ENCODE measurements at places on chromosomes 6 and 20.

DNA sequence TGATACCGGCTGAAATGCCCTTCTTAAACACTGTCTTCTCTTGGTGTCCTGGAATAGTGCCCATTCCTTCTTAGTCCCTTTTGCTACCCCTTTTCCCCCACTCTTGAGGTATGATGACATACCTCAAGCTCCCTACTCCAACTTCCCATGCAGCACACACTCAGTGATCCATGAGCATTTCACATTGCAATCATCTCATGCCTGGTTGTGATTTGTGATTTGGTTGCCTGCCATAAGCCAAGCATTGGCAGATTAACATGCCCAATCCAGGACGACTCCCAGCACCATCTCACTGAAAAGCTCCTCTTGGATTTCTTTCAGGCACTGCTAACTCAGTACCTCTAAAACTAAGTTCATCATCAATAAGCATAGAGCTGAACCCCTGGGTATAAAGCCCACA, 14.7 kb upstream of the PTPRA start:
- DNase-seq, result no peak
- H3K27me3 ChIP-seq, result no peaks in the 10 kb centered on the region
- H3K27ac ChIP-seq, result no peak overlapping the region
- H3K4me1 ChIP-seq, result peaks cover 3% of the 10 kb centered on the region
- no peak overlapping the region for H3K4me3 ChIP-seq
- peaks cover 33% of the 10 kb centered on the region for H3K36me3 ChIP-seq

DNA sequence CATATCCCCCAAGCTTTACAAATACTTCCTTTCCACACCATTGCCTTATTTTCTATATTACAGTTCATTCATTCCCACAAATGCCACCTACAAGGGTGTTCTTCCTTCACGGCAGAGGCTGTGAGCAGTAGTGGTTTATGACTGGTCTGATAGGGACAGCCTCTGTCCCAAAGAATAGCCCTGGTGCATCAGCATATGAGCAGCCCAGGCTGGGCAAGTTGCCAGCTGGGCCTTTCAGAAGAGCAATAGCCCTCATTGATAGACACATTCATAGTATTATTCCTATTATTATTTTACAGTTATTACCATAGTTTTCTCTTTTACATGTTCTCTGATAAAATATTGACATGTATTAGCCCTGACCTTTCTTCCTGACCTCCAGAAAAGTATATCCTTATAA, 149.9 kb downstream of the MMS22L start:
- DNase-seq, result no peak
- no peaks in the 10 kb centered on the region for H3K27me3 ChIP-seq
- H3K36me3 ChIP-seq, result no peaks in the 10 kb centered on the region
- H3K4me3 ChIP-seq, result no peak overlapping the region

DNA sequence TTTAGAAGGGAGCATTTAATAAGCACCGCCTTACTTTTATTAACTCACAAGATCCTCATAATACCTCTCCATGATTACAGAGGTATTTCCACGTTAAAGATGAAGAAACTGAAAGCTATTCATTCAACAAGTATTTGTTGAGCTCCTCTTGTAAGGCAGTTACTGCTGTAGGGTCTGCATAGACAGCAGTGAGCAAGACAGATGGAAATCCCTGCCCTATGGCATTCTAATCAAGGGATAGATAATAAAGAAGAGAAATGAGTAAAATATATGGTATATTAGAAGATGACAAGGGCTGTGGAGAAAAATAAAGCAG, 77.8 kb upstream of the CTNNBL1 start:
- no peaks in the 10 kb centered on the region for H3K4me1 ChIP-seq
- H3K4me3 ChIP-seq, result no peak overlapping the region
- peaks cover 53% of the 10 kb centered on the region for H3K27me3 ChIP-seq
- no peaks in the 10 kb centered on the region for H3K36me3 ChIP-seq
- peak; percentile 1 for DNase-seq

DNA sequence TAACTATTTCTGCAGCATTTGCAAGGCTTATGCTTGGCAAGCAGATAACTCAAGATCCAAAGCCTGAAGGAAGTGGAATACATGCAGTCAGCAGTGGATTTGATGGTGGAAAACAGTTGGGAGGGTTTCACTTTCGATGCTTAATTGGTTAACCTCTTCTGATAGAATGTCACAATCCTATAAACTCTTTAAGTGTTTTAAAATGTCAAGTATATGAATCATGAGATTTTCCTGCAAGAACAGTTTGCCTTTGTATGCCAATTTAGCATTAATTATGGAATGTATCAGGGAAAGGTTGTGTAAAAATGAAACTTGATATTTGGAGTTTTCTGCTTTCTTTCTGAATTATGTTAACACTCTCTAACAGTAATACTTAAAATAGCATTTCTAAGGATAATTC, 36.6 kb downstream of the NKX2-4 start:
- H3K4me1 ChIP-seq, result peaks cover 1% of the 10 kb centered on the region
- no peak overlapping the region for H3K4me3 ChIP-seq
- H3K36me3 ChIP-seq, result peaks cover 93% of the 10 kb centered on the region
- H3K27ac ChIP-seq, result no peak overlapping the region

DNA sequence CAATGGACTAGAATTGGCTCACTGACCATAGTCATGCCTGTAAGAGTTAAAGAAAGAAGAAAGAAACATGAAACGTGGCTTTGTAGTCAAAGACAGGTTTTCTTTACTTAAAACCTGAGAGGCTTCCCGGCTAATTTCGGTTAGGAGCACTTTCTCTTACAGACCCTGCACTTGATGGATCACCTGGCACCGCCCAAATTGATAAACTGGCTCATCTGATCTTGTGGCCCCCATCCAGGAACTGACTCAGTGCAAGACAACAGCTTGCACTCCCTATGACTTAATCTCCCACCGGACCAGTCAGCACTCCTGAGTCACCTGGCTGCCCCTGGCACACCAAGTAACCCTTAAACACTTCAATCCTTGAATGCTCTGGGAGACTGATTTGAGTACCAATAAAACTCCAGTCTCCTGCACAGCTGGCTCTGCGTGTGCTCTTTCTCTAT, 12.3 kb downstream of the TMEM14B start:
- H3K27ac ChIP-seq, result peak overlapping the region; percentile 85
- H3K4me3 ChIP-seq, result peak overlapping the region; percentile 56
- no peaks in the 10 kb centered on the region for H3K27me3 ChIP-seq
- DNase-seq, result peak; percentile 61

- DNase-seq, result no peak
- peaks cover 87% of the 10 kb centered on the region for H3K36me3 ChIP-seq
- no peak overlapping the region for H3K4me3 ChIP-seq
- no peaks in the 10 kb centered on the region for H3K27me3 ChIP-seq
- H3K27ac ChIP-seq, result no peak overlapping the region
These were observed 69.3 kb downstream of the MDN1 start for GRCh38 chr6:89750338-89750737.

DNA sequence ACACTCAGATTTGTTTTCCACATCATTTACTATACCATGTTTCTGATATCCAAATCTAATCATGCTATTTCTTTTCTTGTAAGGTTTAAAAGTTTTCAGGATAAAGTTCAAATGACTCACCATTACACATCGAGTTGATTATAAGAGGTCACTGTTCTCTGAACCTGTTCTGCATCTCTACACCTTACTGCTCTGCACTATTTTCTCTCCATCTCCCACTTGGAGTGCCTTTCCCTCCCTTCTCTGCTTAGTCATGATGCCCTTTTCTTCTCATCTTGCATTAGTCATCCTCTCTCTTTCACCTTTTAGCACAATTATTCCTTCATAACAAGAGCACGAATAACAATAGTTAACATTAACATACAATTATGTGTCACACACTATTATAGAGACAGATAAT, 37.5 kb upstream of the FUT9 start:
- no peaks in the 10 kb centered on the region for H3K27me3 ChIP-seq
- H3K27ac ChIP-seq, result no peak overlapping the region
- H3K4me3 ChIP-seq, result no peak overlapping the region

GRCh38 chr6:32785781-32786533, 22.6 kb upstream of the HLA-DQB2 start:
- no peaks in the 10 kb centered on the region for H3K4me1 ChIP-seq
- H3K27me3 ChIP-seq, result peaks cover 4% of the 10 kb centered on the region
- DNase-seq, result peak; percentile 68

DNA sequence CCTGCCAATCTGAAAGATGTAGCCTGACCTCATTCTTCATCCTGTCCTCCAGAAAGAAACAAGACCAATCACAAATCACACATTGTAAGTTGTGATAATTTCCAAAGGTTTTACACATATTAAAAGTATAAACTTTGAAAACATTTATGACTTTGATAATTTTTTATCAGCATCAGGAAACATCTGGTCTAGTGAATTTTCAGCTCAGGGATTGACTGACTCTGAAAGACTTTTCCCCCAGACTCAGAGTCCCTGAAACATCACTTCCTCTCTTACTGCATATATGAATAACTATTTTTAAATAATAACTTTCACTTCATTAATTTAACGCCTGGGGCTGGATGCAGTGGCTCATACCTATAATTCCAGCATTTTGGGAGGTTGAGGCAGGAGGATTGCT, 48.5 kb upstream of the SSTR4 start:
- no peak overlapping the region for H3K27ac ChIP-seq
- H3K27me3 ChIP-seq, result peaks cover 11% of the 10 kb centered on the region
- H3K4me1 ChIP-seq, result no peaks in the 10 kb centered on the region

GRCh38 chr6:6900569-6901204, 207.1 kb upstream of the RREB1 start:
- H3K4me1 ChIP-seq, result no peaks in the 10 kb centered on the region
- peaks cover 10% of the 10 kb centered on the region for H3K27me3 ChIP-seq
- DNase-seq, result no peak
- H3K36me3 ChIP-seq, result no peaks in the 10 kb centered on the region
- H3K4me3 ChIP-seq, result no peak overlapping the region

DNA sequence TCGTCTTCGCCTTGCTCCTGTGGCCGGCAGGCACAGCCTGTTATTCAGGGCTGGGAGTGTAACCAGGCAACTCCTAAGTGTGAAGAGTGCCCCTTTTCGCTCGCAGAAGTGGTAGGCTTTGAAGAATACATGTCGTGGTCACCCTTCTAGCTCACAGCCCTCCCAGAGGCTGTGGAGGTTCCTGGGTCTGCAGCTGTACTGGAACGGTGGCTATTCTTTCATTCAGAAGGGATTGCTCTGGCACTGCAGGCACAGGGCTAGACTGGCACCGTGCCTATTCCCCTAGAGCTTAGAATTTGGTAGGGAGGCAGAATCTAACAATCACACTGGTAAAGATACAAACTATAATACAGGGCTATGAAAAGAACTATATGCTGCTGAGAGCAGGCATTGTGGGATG, 1.1 kb upstream of the SRSF12 start:
- H3K4me1 ChIP-seq, result peaks cover 12% of the 10 kb centered on the region
- no peaks in the 10 kb centered on the region for H3K36me3 ChIP-seq
- H3K27me3 ChIP-seq, result no peaks in the 10 kb centered on the region
- H3K4me3 ChIP-seq, result no peak overlapping the region
- H3K27ac ChIP-seq, result no peak overlapping the region

DNA sequence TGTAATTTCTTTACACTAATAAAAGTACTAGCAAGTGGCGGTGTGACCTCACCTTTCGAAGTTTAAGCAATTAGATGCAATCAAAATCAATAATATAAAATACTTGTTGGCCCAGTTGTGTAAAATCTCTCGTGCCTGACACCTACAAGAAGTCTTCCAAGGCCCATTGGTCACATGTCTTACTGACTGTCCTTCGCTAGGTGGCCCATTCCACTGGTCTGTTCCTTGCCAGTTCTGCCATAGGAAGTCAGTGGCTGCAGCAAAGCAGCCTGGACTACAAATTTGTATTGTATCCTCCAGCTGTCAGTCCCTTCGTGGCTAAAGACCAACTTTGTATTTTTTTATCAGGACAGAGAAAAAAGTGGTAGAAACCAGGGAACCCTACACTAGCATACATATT, 61.8 kb downstream of the CYB5R4 start:
- H3K27me3 ChIP-seq, result no peaks in the 10 kb centered on the region
- H3K4me1 ChIP-seq, result no peaks in the 10 kb centered on the region
- H3K27ac ChIP-seq, result no peak overlapping the region
- no peak overlapping the region for H3K4me3 ChIP-seq
- DNase-seq, result no peak
- H3K36me3 ChIP-seq, result peaks cover 26% of the 10 kb centered on the region

DNA sequence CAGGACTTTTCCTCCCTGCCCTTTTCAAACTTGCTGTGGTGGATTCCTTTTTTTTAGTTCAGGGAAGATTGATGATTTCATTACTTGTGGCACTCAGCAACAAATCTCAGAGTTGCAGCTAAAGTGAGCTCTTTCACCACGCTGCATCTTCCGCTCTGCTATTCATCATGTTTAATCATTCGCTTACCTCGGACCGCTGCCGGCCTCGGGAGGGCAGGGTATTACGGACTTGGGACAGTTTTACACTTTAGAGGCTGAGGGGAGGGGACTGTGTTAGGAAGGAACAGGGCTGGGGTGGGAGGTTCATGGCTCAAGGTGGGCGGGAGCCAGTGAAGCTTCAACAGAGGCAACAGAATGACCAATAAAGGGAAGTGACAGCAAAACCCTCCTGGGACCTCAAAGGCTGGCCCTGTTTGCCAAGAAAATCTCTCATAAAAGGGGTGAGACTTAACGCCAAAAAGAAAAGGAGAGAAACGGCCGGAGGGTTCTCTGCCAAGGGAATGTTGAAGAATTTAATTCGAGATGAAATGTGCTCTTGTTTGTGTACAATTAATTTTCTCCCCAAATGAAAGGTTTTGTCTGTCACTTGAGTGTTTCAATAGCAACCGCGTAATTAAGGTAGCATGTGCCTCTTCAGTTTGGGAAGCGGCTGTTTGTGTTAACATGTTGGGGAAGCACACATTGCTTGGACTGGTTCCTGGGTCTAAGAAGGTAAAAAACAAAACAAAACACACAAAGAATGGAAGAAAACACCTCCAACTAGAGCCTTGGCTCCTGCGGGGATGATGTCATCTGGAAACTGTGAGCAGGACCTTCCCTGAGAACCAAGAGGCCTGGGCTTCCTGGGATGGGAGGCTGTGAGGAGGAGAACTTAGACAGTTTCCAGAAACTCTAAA, 72.5 kb upstream of the SULF2 start:
- H3K36me3 ChIP-seq, result no peaks in the 10 kb centered on the region
- peaks cover 33% of the 10 kb centered on the region for H3K27me3 ChIP-seq
- no peak overlapping the region for H3K27ac ChIP-seq
- no peak overlapping the region for H3K4me3 ChIP-seq

GRCh38 chr6:114987281-114987680, 644.5 kb upstream of the HS3ST5 start:
- H3K4me1 ChIP-seq, result no peaks in the 10 kb centered on the region
- no peak for DNase-seq
- H3K27me3 ChIP-seq, result no peaks in the 10 kb centered on the region
- H3K36me3 ChIP-seq, result no peaks in the 10 kb centered on the region
- H3K27ac ChIP-seq, result no peak overlapping the region

- DNase-seq, result no peak
- H3K36me3 ChIP-seq, result no peaks in the 10 kb centered on the region
- no peak overlapping the region for H3K4me3 ChIP-seq
- H3K4me1 ChIP-seq, result no peaks in the 10 kb centered on the region
These were observed 1217.2 kb upstream of the GJE1 start for GRCh38 chr6:140915551-140915950.

DNA sequence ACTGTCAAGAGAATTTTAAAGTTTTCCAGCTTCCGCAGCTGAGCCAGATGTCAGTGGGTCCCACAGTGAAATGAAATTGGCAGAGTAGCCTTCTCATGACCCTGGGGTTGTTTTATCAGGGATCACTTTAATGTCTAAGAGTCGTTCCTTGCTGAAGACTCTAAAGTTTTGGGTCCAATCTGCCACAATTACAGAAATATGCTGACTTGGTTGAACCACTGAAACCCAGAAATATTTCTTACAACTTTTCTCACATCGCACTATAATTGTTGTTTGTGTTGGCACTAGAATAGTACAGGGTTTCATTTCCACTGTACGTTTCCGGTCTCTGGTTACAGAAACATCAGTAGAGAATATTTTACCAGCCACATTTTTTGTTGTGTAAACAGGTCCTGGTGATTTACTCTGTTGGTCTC, 109.0 kb downstream of the HMGCLL1 start:
- no peak overlapping the region for H3K4me3 ChIP-seq
- no peaks in the 10 kb centered on the region for H3K4me1 ChIP-seq
- no peaks in the 10 kb centered on the region for H3K27me3 ChIP-seq
- H3K36me3 ChIP-seq, result no peaks in the 10 kb centered on the region
- no peak overlapping the region for H3K27ac ChIP-seq

Measured in mesenchymal stem cell (in vitro differentiated cells and primary cell).